Type B pancreatic cell (in vitro differentiated cells): ENCODE measurements at places on chromosomes 12 and 14. TPM values are rescaled to one million over a fixed set of nuclear protein-coding genes. Genes with fewer than 3 reads are reported as not detected.

GRCh38 chr12:132783917-132784531, 22.4 kb upstream of the ANKLE2 start:
- DNase-seq = no peak

Gene TMEM132D
- total RNA-seq = 1.8 and 1.9 TPM in 2 replicates

GRCh38 chr12:130280231-130280630, 57.5 kb upstream of the PIWIL1 start:
- no peak for DNase-seq

GRCh38 chr14:101719045-101719645, 42.4 kb upstream of the PPP2R5C start:
- no peak for DNase-seq

Gene SPTLC2
- total RNA-seq = 40.9 and 134 TPM in 2 replicates

Gene SLC17A8
- 2.6 and 6.1 TPM in 2 replicates for total RNA-seq

DNA sequence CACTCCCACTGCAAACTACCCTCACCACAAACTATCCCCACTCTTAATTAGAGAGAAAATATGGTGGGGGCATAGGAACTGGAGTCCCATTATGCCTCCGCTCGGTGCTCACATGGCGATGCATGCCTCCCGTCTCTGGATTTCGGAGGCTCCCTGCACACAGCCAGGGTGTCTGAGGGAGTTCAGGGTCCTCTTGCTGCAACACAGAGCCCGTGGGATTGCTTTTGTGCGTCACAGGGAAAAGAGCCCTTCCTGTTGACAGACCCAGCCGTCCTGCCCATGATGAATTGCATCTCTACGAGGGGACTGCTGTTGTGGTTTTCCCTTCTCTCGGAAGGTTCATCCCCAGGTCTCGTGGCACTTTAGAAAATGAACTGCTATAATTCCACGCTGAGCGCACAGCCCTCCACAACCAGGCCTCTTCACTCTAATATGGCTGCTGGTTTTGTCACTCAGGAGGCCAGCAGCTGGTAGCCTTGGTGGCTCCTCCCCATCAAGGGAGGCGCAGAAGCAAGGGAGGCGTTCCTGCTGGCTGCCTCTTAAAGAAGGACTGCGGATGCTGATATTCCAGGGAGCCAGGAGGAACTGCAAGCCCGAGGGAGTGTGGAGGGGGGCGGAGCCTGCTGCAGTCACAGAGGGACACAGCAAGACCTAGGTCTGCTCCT, 158.0 kb downstream of the KCNA5 start:
- DNase-seq = no peak

GRCh38 chr12:87216436-87216835, 812.8 kb downstream of the C12orf50 start:
- no peak for DNase-seq

Gene ST8SIA1
- total RNA-seq = 1.7 and 6.3 TPM in 2 replicates

GRCh38 chr14:24783791-24784190, 149.8 kb upstream of the GZMB start:
- no peak for DNase-seq

Gene SUDS3
- total RNA-seq = 42.1 and 49.2 TPM in 2 replicates

Gene PLEKHG7
- total RNA-seq = 0.17 TPM in 1 of 2 replicates, not detected in the other

DNA sequence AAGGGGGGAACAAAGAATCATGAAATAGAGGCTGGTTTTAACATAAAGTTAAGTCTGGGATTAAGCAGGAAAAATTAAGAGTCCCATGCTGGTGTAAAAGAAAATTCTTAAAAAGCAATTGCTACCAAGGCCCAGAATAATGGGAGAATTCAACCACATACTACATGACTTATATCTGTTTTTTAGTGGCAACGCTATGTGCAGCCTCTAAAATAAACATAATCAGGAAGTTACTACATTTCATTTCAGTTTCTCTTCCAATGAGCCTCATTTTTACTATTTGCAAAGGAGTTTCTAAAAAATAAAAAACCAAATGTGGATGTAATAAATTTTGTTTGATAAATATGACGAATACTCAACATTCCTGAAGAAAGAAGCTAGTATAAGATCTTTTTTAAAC, 58.1 kb downstream of the CPNE8 start:
- DNase-seq = no peak

DNA sequence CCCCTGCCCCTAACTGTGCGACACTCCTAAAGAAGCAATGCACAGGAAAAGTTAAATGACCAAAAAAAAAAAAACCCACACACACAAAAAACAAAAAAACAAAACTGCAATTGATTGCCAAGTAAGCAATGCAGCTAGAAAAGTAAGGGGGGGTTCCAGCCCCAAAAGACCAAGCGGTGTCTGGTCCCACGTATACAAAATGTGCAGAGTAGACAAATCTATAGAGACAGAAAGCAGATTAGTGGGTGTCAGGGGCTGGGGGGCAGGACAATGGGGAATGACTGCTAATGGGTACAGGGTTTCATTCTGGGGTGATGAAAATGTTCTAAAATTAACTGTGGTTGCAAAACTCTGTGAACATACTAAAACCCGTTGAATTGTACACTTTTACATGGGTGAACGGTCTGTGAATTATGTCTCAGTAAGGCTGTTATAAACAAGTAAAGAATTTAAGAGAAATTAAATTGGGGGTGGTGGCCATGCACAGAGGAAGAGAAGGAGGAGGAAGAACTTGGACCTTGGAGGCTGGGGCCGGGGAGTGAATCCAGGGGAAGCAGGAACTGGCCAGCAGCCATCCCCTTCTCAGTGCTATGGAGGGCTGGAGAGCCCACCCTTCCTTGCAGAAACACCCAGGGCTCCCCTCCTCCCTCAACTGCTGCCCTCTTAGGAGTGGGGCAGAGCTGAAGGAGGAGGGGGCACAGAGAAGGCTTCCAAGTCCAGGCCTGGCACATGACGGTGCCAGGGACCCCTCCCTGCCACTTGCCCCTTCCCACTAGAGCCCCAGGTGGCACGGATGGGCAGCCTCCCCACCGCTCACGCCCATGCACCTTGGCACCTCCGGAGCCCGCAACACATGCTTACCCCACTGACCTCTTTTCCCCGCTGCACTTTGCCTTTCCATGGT, 45.4 kb downstream of the KDM2B start:
- DNase-seq = no peak

- DNase-seq = no peak
Observed at GRCh38 chr12:123142518-123142840, 8.4 kb downstream of the PITPNM2 start.

GRCh38 chr14:83624541-83624940, 1905.4 kb upstream of the FLRT2 start:
- DNase-seq = no peak

Gene SOAT2
- total RNA-seq = 0.97 and 1.9 TPM in 2 replicates

Gene AMN
- 18.3 and 51.7 TPM in 2 replicates for total RNA-seq

Gene MEG3
- total RNA-seq = 0.68 and 0.74 TPM in 2 replicates

GRCh38 chr12:88339966-88340365, 197.9 kb downstream of the TMTC3 start:
- no peak for DNase-seq

Gene POTEG
- total RNA-seq = not detected in 2 replicates

- DNase-seq = no peak
Observed at GRCh38 chr12:26455936-26456574, 260.7 kb downstream of the SSPN start.

DNA sequence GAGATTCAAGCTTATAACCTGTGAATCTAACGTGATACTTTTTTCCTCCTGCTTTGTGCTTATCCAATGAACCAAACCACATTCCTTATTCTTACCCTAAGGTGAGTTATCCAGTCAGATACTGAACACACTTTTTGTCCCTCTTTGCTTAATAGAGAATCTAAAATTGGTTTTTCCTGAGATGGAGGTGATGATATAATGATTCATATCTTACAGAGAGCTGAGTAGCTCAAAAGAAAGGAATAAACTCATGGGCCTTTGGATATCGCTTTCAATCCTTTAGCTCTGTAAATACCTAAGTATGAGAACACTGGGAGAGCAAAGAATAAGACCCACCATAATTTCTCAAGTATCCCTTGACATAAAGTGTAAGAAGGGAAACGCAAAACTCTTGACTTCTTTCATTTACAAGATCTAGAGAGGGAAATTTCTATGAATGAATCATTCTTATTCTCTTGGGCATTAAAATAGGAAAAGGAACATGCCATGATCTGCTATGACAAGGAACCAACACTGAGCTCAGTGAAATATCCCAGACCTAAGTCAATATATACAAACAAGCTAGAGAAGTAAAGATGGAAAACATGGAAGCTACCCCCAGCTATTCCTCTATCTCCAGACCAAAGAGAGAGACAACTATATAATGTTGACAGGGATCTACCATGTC, 81.8 kb upstream of the STAC3 start:
- no peak for DNase-seq

Gene GYS2
- total RNA-seq = 0.26 TPM in 1 of 2 replicates, not detected in the other

DNA sequence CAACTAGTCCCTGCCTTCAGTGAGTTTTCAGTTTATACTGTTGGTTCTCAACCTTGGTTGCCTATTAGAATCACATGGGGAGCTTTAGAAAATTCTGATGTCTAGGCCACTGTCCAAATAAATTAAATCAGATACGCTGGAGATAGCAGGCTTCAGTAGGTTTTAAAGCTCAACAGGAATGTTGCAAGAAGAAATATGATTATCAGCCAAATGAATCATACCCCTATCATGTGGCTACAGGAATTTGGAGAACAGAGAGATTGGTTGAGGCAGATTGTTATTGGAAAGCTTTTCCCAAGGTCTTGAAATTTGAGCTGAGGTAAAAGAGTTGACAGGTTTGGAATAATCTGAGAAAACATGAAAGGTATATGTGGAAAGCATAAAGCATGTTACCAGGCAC, 125.3 kb downstream of the WIF1 start:
- no peak for DNase-seq

Gene ZDHHC22
- 0.24 TPM in 1 of 2 replicates, not detected in the other for total RNA-seq

- DNase-seq = no peak
Observed at GRCh38 chr12:132536102-132536876, 46.3 kb downstream of the FBRSL1 start.

Gene GALNT6
- 17.2 and 87.4 TPM in 2 replicates for total RNA-seq

DNA sequence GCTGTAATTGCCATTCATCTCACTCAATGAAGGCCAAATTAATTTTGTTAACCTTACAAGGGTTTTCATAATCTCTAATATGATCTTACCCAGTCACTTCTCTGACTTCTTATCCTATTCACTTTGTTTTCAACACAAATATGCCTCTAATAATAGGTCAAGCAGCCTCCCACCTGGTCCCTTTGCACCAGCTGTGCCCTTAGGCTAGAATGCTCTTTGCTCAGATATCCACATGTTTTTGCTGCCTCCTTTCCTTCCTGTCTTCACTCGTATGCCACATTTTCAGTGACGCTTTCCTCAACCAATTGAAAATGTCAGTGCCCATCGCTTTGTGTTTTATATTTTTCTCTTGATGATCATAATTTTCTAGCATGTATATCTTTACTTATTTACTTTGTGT, 106.4 kb upstream of the SYT10 start:
- DNase-seq = no peak

DNA sequence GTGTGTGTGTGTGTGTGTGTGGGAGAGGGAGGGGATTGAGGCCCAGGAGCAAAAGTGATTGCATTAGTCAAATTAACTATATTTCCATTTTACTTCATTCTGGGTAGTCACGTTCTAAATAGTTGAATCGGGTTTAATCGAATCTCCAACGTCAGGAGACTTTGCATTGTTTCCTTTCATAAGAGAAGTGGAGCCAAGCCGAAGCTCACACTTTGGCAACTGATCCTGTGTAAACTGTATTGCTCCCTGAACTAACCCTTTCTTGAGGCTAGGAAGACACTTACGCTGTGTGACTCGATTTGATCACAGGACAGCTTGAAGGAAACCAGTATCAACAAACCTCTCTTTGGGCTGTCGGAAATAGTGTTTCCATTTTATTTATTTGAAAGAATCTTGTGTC, 363.4 kb upstream of the ATP2B1 start:
- DNase-seq = no peak

- DNase-seq = no peak
Observed at GRCh38 chr12:27868139-27868538, 88.1 kb upstream of the MANSC4 start.

- DNase-seq = no peak
Observed at GRCh38 chr14:104054222-104054905, 31.1 kb upstream of the ASPG start.

Gene CLEC9A
- total RNA-seq = not detected in 2 replicates

- DNase-seq = no peak
Observed at GRCh38 chr12:49909356-49909755, 5.7 kb upstream of the FAIM2 start.

GRCh38 chr12:109134186-109134917, 18.0 kb downstream of the ACACB start:
- no peak for DNase-seq

Gene DPPA3
- total RNA-seq = not detected in 2 replicates

GRCh38 chr14:37436519-37436918, 158.5 kb downstream of the FOXA1 start:
- no peak for DNase-seq

DNA sequence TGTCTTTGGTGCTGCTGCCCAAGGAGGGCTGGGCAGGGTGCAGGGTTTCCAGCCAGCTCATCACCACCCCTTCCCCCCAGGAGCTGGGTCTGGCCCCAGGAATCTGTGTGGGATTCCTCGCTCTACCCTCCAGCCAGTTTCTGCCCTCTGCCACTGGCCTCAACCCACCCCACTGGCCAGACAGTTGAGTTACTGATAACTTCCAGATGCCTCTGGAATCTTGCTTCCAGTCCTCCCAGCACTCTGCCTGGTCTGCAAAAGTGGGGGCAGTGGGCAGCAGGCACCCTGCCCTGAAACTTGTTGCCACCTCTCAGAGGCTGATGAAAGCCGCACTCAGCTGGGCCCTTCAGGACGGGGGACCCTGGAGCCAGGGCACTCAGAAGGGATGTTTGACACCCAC, 20.1 kb upstream of the TBX3 start:
- DNase-seq = no peak
